Activated T-cell treated with anti-CD3 and anti-CD28 coated beads for 48 hours (primary cell): ENCODE measurements at places on chromosomes 11 and 22.

DNA sequence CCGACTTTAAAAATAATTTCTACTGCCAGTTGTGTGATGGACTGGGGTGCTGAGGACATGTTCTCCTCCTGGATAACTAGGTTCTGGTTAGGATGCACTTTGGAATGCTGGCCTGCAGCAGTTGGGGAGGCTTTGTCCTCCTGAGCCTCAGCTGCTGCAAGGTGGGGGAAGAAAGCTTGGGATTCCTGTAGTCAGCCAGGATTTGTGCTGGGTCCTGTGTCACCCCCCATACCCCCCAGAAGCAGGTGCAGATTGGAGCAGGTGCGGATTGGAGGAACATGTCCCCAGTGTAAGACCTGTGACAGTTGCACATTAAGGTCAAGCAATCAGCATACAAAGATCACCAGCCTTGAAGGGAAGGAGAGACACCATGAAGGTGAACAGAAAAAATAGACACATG lies 51.1 kb downstream of the MED15 start:
- DNase-seq, result no peak

DNA sequence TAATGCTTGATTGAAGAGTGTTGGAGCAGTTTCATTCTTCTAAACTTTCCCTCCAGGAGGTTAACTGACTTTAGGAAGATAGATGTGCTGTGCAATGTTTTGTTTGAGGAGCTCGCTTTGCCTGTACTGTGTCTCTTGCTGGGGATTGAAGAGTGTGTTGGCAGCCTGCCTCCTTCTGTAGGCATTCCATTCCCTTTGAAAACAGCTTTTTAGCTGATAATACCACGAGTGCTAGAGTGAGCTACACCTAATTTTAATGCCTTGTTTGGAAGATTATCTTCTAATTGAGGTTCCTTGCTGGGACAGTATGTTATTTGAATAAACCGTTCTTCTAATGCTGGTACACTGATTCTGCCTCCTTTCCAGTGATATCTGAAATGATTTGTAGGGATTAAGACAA lies 7.2 kb downstream of the DDX10 start:
- no peak for DNase-seq

DNA sequence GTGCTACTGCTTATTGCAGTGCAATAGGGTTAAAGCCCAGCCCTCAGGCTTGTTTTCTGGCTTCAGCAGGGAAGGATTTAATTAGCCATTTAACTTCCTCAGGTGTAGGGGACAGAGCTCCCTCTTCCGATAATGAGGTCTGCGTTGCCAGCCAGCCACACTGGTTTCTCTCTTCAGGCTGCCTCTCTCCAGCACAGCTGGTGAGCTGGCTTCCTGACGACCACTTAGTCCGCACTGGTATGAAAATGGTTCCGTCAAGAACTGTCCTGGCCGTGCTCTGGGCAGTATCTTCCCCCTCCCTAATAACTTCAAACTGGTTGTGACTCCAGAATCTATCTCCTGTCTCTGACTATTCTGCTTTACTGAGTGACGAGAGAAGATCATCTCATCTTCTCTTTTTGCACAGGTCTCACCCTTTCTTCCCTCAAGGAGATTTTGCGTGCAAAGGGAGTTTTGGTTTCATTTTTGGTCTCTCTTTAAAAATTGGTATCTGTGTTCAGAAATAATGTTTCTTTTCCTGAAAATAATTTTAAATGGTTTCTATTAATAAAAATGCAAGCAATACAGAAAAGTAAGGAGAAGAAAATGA lies 49.2 kb downstream of the CNTN5 start:
- no peak for DNase-seq

DNA sequence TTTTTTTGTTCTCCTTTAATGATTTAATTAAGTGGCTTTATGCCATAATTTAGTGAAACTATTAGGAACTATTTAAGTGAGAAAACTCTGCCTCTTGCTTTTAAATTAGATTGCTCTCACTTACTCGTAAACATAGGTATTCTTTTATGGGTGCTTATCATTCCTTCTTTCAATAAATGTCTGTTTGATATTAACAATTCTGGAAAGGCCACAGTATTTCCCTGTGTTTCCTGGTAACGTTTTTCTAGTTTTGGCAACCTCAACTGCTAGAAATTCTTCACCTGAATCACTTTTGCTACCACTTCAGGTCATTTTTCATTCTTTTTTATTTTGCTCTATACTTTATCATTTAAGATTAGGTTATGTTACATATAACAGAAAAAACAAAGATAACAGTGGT lies 19.9 kb upstream of the NCR3LG1 start:
- DNase-seq, result no peak

GRCh38 chr11:113474362-113475159 lies 637 bp downstream of the DRD2 start:
- DNase-seq, result peak; percentile 39

GRCh38 chr11:39772525-39773137 lies 1686.8 kb downstream of the LRRC4C start:
- no peak for DNase-seq

DNA sequence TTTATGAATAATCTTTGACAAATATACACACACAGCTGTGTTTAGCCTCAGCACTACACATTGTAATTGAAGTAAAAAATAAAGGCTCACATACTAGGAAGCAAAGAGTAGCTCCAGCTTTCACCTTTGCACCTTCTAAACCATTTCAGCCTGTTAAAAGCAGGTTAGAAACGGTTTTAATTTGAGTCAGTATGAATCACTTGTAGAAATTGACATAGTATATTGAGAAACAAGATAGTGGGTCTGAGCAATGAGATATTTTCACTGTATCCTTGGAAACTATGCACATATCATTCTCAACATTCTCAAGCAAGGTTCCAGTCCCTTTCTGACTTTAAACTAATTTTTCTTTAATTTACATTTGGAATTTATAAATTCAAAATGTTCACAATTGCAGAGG lies 380.3 kb downstream of the AASDHPPT start:
- DNase-seq, result no peak

GRCh38 chr11:8867931-8868631 lies 42.9 kb upstream of the AKIP1 start:
- no peak for DNase-seq

GRCh38 chr22:25762147-25762546 lies 20.2 kb downstream of the MYO18B start:
- DNase-seq, result no peak

- DNase-seq, result no peak
These were observed 32.7 kb upstream of the DAGLA start for GRCh38 chr11:61647529-61647928.
